GM12878 (cell line): ENCODE measurements at places on chromosomes 2 and 18. TPM values are rescaled to one million over a fixed set of nuclear protein-coding genes. Genes with fewer than 3 reads are reported as not detected.

GRCh38 chr2:65566617-65567016 is 134.2 kb upstream of the SPRED2 start:
- no peak for DNase-seq

- DNase-seq, result no peak
These were observed 209.7 kb upstream of the EPAS1 start for GRCh38 chr2:46087492-46087891.

DNA sequence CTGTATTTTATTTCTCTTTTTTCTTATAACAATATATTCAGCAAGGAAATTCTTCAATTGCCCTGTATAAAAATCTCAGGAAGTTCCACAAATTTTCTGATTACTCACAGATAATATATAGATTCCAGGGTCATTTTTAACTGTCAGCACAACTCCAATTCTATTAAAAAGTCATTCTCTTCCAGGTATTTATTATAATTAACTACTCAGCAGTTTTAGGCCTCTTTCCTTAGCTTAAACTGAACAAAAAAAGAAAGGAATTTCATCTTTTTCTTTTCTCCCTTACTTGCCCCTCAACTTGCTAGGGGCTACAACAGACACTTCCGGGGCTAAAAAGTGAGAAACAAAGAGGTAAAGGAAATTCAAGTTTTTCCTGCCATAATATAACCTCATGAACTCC is 358.9 kb upstream of the LRATD1 start:
- DNase-seq, result no peak

- DNase-seq, result no peak
These were observed 11.1 kb downstream of the CAVIN2 start for GRCh38 chr2:191835539-191836350.

The COLEC11 gene
- not detected in 2 replicates for polyA plus RNA-seq

The ICOS gene
- 0.42 and 0.68 TPM in 2 replicates for polyA plus RNA-seq

DNA sequence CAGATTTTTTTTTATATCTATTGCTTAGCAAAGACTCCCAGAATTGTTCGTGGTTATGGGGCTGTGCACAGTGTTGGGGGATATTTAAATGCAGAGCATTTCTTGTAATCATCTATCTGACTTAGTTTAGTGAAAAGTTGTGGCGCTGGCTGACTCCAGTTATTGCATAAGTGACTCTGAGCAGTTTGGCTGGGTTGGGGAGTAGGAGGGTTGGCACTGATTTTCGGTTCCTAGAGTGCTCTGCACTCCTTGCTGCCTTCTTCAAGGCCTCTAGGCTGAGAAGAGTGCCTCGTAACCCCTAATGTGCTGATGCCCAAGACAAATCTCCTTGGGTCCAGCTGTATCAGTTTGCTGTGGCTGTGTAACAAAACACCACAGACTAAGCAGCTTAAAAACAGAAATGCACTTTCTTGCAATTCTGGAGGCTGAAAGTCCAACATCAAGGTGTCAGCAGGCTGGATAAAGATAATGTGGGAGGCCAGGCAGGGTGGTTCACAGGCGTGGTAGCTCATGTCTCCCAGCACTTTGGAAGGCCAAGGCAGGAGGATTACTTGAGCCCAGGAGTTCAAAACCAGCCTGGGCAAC is 6.5 kb upstream of the IMPA2 start:
- DNase-seq, result no peak

DNA sequence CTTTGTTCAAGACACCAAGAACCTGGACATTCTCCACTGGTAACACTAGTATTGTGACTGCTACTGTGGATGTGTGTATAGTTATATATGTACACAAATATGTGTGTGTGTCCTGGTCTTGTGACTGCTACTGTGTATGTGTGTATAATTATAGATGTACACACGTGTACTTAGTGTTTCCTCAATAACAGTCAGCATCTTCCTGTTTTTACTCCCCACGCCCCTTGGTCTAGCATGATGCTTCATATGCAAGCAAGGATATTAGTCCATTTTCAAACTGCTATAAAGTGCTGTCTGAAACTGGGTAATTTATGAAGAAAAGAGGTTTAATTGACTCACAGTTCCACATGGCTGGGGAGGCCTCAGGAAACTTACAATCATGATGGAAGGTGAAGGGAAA is 802.7 kb downstream of the RNF144A start:
- DNase-seq, result no peak

DNA sequence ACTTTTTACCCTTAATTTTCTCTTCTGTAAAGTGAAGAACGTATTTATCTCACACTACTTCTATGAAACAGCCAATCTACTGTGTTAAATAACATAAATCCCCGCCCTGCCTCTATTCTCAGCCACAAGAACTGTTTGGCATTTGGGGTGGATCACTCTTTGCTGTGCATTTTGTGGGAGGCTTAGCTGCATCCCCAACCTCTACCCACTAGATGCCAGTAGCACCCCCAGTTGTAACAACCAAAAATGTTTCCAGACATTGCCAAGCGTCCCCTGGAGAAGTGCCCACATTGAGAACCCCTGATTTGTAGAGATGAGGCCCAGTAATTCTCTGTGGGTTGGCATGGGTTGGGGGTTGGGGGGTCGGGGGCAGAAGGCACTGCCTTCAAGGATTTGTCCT is 94.7 kb upstream of the BOD1L2 start:
- no peak for DNase-seq

DNA sequence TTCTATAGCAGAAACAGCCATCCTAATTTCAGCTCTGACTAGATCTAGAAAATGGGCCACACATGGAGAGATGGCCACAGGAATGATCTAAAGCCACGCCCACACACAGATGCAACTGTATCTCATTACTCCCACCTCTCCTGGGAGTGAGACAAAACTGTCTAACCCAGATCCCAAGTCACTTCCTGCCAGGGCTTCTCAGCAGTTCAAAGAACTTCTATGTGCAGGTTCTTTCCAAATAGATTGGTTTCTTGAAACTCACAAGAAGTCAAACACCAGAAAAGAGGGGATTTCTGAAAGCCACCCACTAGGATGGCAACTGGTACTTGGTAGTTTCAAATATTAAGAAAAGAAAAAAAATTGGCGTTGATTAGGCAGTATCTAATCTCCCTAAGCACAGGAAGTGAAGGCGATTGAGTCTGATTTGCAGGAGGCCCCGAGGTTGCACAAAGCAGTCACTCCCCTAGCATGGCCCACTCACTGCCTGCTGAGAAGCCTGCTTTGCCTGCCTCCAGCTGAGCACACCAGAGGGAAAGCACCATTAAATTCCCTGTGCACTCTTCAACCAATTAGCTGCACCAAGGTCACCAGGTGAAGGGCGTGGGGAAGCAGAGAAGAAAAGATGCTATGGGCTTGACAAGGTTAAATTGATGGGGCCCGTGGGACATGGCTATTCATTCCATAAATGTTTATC is 51.1 kb downstream of the PAPOLG start:
- DNase-seq, result peak; percentile 75

DNA sequence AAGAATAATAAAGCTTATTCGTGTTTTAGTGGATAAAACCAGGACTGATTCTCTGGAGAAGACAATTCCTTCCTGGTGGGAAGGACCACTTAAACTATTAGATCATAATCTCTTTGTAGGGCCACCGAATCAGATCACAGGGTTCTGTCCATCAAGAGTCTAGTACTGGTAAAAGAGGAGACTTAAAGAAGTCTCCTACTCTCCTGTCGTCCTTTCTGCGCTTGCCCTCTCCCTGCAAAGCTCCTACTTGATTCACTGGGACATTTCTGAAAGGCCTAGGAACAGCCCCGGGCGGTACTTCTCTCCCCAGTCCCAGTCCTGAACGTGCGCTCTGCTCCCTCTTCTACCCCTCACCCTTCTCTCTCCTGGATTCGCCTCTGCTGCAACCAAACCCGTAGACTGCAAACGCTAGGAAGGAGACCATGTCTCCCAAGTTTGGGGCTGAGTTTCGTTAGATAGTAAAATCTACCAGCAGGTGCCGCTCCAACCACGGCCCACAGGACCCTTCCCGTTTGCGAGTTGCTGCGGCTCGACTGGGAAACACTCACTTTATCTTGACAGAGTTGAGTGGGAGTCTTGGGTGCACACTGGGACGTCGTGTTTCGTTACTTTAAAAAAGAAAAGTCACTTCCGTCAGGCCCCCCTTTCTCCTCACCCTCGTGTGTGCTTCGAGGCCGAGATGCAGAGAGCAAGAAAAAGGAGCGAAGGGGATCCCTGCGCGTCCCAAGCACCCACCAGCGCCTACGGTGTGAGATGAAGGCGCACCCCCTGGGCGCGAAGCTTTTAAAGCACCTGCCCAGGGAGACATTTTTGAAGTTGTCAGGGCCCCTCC is 923 bp downstream of the FIGLA start:
- DNase-seq, result no peak

DNA sequence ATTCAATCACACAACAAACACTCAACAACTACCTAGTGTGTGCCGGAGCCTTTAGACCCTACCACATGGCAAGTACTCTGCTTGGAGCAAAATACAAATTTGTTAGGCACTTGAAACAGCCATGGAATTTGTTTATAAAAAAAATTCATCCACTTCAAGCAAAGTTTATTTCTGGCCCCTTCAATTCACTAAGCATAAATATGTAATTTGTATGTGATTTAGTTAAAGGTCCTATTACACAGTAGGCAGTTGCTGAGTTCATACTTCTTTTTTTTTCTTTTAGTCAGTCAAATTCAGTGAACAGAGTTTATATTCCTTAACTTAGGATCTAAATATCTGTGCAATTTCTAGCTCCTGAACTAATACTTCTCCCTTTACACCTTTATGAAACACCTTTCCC is 22.5 kb downstream of the GCFC2 start:
- DNase-seq, result no peak

DNA sequence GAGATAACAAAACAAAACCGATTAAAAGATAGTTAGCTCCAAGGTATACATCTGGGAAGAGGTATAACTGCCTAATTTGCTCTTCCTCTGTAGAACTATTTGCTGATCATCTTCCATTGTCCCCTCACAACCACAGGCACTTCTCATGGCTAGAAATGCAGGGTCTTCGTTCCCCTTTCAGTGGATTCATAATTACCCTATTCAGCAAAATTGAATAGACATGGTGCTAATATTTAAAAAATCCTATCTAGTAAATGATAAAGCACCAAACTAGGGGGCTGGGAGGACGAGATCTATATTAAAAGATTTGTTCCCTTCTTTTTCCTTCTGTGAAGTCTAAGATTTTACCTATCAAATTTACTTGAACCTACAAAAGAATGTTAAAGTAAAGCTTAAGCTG is 30.8 kb upstream of the ADAM17 start:
- no peak for DNase-seq

DNA sequence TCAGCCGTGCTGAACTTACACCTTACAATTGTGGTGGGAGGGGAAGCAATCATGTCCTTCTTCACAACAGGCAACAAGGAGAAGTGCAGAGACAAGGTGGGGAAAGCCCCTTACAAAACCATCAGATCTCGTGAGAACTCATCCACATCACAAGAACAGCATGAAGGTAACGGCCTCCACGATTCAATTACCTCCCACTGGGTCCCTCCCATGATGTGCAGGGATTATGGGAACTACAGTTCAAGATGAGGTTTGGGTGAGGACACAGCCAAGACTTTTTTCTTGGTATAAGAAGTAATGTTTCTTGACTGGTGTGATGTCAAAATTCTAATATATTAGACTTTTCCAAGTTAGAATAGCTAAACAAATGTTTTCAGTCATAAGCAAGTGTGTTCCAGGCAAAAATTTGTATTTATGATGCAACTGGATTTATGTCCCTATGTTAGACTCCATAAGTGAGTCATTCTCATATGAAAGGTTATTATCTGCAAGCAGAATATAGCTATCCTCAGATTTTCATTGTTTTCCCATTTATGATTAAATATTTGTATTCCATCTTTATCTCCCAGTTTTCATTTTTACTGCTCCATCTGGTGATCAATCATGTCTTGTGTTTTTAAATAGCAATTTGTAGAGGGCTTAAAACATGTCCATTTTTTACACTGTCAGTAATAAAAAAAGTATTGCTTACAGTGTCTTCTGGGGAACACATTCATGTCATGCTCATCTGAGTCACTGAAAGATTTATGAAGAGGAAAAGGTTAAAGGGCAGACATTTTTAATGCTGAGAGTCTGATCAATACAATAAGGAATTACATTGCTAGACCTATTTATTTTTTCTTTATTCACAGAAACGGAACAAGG is 995.2 kb upstream of the CDH2 start:
- DNase-seq, result no peak

GRCh38 chr2:241451840-241452506 is 56.4 kb downstream of the STK25 start:
- DNase-seq, result no peak

GRCh38 chr18:38450876-38451275 is 885.3 kb upstream of the CELF4 start:
- no peak for DNase-seq

The IL1RL1 gene
- polyA plus RNA-seq, result not detected in 2 replicates

DNA sequence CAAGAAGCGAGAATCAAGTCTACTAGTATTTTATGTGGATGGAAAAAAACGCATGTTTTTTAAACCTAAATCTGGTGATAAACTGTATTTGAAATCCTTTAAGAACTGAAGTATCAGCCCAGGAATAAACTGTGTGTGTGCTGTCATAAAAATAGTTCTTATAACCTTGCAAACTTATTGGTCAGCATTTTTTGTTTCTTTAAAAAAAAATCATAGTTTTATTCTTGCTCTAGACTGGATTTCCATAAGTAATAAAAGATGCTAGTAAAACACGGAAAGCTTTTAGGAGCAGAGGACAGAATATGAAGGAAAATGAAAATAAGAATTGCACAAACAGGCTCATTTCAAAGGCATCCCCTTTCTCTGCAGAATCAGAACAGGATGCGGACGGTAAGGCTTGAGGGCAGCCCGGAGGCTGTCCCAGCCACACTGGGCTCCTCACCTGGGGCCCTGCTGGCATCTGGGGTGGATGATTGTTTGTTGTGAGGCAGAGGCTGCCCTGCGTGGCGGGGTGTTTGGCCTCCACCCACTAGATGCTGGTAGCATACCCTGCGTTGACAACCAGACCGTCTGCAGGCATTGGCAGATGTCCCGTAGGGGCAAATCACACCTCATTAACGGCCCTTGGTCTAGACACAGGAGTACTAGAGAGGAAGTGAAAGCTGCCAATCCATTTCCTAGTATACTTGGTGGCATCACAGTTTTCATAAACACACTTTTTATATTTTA is 52.5 kb downstream of the MBP start:
- peak; percentile 62 for DNase-seq

The C2orf66 gene
- not detected in 2 replicates for polyA plus RNA-seq

DNA sequence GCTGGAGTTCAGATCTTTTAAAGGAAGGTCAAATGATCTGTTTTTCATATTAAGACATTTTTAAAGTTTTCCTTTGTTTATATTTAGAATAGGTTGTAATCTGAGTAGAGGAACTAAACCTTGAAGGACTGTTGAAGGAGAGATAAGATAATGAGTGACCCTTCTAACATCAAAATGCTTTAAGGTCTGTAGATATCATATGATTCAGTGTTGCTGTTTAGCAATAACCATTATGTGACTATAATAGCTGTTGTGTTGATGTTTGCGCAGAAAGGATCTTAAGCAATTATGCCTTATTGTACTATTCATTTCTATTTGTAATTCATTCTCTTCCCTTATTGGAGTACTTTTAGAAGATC is 60.0 kb downstream of the SLC16A14 start:
- DNase-seq, result no peak

- no peak for DNase-seq
These were observed 44.7 kb downstream of the ASXL2 start for GRCh38 chr2:25833566-25833965.

GRCh38 chr2:181853696-181854095 is 37.8 kb upstream of the ITPRID2 start:
- no peak for DNase-seq

- no peak for DNase-seq
These were observed 30.7 kb upstream of the TMEM247 start for GRCh38 chr2:46448641-46449040.
